Sciatic nerve (tissue), 2 donors: ENCODE measurements at places on chromosomes 2 and 18.
A peak's percentile ranks its signal among the peaks of the same experiment; 100 is the strongest.

DNA sequence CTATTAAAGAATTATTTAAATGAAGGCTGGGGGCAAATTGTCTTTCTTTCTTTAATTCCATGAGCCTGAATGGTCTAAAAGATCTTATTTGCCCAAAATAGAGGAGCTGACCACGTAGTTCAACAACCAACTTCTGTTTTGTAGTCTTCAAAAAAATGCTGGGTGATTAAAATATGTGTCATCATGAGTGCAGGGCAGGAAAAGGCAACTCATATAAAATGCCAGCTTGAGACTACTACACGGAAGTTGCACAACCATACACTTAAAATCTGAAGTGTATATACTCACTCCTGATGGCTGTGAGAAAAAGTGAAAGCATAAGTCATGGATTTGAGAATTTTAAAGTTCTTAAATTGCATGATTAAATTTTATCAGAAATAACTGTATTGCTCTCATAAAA, 210.9 kb downstream of the DYM start:
- DNase-seq = no peak

- no peak for DNase-seq
Observed at GRCh38 chr18:37571266-37571665, 5.7 kb upstream of the CELF4 start.

GRCh38 chr2:85504778-85505261, 34.1 kb upstream of the MAT2A start:
- DNase-seq = no peak

- no peak for DNase-seq
Observed at GRCh38 chr18:6734726-6735430, 5.4 kb downstream of the ARHGAP28 start.

GRCh38 chr2:170851635-170852034, 34.9 kb downstream of the GAD1 start:
- DNase-seq = no peak

GRCh38 chr18:69250305-69251151, 150.2 kb upstream of the DOK6 start:
- DNase-seq = no peak

DNA sequence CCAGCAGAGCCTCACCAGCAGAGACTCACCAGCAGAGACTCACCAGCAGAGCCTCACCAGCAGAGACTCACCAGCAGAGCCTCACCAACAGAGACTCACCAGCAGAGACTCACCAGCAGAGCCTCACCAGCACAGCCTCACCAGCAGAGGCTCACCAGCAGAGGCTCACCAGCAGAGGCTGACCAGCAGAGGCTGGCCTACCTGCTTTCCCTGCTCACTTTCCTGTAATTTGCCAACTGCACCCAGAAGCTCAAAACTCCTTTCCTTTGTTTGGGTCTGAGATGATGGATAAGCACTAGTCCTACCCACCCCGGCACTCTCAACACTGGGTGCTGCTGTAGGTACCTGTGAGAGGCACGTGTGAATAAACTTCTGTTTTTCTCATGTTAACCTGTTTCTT, 36.4 kb upstream of the PXDN start:
- no peak for DNase-seq

DNA sequence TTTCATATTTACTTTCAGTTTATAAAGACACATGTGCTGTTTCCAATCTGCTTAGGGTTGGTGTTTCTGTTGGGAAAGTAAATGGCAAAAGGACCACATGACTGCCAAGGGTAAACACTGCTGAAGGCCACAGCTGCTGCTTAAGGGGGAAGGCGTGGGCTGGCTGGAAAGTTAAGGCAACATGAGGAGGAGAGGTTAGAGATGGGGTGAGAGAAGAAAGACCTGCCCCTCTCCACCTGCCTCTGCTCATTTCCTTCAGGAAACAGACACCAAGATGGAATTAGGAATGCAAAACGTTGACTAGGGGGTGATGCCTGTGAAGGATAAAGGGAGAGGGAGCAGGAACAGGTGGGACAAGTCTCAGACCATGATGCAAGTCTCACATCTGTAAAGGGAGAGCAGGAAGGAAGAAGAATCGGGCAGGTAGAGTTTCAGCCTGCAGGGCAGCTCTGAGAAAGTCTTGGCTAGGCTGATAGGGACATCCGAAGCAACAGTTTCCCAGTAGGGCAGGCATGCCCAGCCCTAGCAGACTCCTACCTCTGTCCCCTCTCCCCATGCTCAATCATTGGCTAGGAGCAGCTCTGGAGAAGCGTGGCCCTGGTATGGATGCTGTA, 86.0 kb downstream of the CDC42EP3 start:
- no peak for DNase-seq

DNA sequence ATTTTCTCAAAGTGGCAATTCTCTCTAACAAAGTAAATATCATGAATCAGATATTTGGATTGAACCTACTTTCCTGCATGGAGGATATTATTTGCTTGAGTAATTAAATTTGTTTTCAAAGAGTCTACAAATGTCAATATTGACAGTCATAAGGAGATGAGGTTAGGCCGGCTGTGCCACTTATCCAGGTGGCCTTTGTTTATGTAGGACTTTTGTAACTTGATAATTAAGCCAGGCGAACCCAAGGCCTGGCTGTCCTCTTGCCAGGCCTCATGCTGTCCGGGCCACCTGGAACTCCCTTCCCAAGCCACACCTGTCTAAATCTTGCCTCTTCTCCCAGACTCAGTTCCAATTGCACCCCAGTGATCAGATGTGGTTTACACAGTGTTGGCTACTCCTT, 255.2 kb downstream of the ACKR3 start:
- no peak for DNase-seq

GRCh38 chr2:53150146-53150545, 617.5 kb upstream of the CHAC2 start:
- DNase-seq = no peak

- DNase-seq = no peak
Observed at GRCh38 chr18:3689091-3689490, 239.1 kb downstream of the TGIF1 start.

DNA sequence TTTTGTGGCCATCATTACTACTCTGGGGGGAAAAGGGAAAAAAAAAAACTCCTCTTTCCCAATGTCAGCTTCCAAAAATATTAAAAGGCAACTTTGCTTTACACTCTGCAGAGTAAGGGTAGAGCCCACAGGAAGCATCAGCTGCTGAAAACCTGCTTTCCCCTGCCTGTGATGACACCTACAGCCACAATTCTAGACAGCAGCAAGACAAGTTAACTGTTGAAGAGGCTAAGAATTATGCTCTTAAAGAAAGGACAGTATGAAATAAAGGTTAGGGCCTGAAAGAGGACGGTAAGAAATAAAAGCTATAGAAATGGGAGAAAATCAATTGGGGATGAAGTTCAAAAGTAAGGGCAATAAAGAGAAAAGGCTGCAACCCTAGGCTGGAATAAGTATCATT, 3.0 kb downstream of the PDE11A start:
- DNase-seq = no peak

- DNase-seq = no peak
Observed at GRCh38 chr2:28361991-28362710, 30.5 kb upstream of the FOSL2 start.

- no peak for DNase-seq
Observed at GRCh38 chr2:37376421-37377186, 32.2 kb downstream of the QPCT start.

- DNase-seq = peak; percentile 53
Observed at GRCh38 chr2:231929961-231930592, 3.9 kb upstream of the NPPC start.

DNA sequence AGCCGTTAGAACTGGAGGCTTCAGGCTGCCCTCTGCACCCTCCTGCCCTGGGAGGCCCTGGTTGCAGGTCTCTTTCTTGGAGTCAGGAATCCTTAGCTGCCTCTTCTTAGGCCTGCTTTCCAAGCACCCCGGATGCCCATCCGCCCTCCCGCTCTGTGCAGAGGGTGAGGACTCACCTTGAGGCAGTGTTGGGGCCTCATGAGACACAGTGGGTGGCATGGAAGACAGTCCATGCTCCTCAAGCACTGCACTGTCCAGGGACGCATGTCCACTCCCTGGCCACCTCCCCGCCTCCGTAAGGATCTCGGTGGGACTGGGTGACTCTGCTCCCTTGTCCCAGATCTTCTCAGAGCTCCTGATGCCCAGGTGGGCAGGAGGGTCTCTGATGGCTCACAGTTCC, 5.7 kb upstream of the TRAF3IP1 start:
- peak; percentile 48 for DNase-seq

DNA sequence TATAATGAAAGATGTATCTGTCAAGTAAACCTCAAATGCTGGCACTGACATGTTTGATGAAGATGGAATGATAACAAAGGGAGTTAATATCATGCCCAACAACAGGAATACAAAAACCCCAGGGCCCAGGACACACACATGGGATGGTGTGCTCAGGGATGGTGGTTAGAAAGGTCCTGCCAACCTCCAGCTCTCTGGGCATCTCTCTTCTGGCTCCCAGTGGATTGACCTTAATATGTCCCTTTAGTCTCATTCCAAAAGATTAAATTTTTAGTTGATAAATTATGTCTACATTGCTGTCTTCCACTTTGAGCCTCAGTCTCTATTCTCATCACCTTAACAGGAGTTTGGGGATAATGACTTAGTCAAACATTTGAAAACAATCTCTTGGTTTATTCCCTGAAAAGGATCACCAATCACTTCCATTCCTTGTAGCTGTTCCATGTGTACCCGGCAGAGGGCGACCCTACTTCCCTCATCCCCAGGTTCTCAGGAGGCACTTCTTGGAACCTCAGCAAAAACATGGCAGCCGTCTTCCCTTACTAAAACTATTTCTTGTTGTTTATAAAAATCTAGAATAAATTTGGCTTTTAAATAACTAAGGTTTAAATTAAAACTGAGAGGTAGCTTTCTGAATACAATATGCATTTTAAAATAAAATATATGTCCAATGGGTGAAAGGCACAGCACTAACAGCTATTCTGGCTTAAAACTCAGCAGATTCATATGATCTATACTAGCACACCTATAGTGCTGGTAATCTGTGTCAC, 29.6 kb downstream of the MCEE start:
- DNase-seq = peak; percentile 65

DNA sequence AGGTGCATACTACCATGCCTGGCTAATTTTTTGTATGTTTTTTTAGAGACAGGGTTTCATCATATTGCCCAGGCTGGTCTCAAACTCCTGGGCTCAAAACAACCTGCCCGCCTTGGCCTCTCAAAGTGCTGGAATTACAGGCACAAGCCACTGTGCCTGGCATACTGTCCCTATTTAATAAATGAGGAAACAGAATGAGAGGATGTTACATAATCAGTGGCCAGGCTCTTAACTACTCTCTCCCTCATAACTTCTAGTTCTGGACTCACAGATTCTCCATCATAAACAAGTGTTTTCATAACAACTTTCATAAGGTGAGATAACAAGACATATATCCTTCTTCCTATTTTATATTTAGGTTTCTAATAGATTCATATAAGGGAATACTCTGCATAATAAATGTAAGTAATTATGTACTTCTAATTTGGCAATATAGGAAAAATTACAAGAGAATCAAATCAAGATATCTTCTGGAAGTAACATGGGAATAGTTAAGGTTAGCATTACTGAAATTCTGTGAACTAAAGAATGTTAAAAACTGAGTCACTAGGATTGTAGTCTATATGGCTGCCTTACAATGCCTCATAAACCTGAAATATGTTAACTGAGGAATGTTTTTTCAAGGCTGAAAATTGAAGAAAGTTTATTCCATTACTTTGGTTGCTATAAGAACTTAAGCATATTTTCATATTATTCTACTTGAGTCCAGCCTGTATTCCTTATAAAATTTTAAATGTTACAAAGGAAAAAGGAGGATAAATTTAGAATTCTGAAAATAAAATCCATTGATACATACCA, 71.3 kb downstream of the SLC25A12 start:
- DNase-seq = no peak

DNA sequence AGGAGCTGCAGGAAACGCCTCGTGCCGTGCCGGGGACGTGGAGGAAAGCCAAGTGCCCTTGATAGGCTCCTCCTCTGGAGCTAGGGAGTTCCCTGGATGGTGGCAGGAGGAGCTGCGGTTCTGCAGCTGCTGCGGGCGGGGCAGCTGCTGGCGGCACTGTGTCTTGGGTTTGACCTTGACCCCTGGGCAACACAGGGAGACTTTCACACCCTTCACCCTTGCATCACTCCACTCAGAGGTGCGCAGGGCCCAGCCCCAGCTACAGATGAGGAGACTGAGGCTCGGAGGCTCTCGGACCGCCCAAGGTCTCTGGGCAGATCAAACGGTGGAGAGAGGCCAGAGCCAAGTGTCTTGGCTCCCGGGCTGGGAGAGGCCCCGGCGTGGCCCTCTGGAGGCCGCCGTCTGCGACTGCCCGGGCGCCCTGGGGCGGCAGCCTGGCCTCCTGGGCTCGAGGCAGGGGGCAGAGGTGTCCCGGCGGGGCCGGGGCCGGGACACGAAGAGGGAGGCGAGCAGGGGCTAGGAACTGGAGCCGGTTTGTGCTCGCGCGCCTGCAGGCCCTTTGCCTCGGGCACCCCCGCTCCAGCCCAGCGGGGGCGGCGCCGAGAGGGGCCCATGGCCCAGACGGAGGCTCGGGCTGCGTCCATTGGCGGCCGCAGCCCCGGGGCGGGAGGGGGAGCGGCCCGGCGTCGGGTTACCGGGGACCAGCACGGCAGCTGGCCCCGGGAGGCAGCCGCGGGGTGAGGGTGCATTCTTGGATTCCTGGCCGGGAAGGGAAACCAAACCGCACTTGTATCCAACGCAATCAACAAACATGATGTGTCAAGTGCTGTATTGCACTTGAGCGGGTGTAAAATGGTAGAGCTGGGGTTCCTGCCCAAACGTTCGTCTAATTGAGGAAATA, 129.6 kb upstream of the SLC1A4 start:
- DNase-seq = peak; percentile 90

DNA sequence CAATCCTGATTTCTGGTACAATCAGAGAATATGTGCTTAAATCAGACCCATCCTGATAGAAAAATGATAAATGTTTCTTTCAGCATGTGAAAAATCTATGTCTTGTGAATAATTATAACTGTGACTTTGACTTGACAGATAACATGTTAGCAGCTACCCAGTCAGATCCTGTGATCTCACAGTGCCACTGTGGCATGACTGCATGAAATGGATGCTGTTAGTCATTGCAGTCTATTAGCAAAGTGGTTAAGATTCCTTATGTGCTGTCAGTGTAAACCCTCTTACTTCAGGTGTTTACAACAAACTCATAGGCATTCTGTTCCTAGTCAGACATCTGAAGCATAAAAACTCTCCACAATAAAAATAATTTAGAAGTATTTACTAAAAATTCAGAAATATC, 244.6 kb upstream of the RND3 start:
- DNase-seq = no peak

DNA sequence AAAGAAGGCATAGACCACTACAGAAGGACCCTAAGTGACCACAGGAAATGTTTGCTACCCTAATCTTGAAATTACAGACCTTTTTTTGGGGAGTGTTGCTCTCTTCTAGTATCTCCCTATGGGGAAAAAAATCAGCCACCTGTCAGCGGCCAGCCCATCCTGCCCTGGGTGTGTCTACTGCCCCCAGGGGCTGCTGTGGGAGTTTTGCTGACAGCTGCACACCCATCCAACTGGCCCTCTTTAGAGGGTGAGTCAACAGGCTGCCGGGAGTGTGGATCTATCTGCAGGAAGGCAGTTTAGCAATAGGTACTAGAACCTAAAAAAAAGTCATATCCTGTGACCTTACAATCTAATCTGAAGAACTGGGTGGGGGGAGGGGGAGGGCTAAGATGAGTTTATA, 796 bp upstream of the DYSF start:
- no peak for DNase-seq
